Activated CD4-positive, alpha-beta T cell treated with anti-CD3 and anti-CD28 coated beads for 36 hours (primary cell): ENCODE measurements at places on chromosomes 5 and 9.

DNA sequence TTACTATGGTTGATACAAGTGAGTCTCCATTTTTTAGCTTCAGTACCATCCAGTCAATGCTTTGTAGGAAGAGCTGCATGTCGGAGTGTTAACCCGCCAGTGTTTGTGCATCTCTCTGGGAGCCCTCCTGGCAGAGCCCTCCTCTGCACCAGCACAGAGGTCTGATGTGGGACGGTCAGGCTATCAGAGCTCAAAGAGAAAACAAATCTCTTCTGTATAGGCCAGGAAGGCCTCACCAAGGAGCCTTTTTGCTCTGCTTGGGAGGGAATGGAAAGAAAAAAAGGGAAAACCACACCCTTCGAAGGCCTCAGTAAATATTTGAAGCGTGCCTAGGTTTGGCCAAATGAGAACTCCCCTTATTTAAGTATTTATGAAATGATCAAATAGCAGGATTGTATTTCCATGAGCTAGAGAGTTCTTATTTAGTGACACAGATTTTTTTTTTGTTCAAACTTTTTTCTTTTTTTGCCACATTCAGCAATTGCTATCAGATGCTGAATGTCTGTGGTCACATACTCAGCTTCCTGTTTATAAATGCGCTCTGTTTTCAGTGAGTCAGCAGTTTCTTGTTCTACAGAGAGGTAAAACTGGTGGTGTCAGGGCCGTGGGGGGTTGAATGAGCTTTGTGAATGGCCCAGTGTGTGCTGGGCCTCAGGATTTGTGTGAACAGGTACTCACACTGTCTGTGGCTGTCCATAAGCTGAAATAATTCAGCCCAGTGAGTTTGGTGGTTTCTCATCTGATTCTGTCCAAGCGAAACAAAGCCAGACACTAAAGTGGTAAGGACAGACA lies 226.6 kb downstream of the SNX18 start:
- DNase-seq: peak; percentile 61

GRCh38 chr9:110135846-110136245 lies 72.1 kb downstream of the C9orf152 start:
- DNase-seq: no peak

GRCh38 chr5:170597109-170597751 lies 93.4 kb downstream of the KCNIP1 start:
- peak; percentile 69 for DNase-seq

- no peak for DNase-seq
Measured at GRCh38 chr5:171499611-171500010, 80.2 kb downstream of the FGF18 start.

DNA sequence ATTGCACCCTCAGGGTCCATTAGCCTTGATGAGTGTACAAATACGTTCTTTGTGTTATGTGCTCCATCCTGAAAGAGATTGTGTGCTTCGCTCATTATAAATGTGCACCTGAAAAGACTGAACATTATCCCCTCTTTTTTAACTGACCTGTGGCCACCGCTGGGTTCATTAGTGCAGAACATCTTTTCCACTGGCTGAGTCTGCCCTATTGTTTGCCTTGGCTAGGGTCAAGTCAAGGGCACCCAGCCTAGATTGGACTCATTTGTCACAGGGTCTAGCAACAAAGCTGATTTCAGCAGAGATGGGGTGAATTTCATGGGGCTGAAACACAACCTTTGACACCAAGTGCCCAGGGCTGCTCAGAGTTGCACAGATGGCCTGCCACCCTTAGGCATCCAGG lies 764.1 kb upstream of the ARRDC3 start:
- DNase-seq: no peak

- no peak for DNase-seq
Measured at GRCh38 chr9:98195671-98196070, 3.2 kb upstream of the CORO2A start.

GRCh38 chr5:131001507-131001906 lies 163.5 kb downstream of the HINT1 start:
- no peak for DNase-seq

- DNase-seq: no peak
Measured at GRCh38 chr5:10674096-10674495, 86.9 kb downstream of the DAP start.

- no peak for DNase-seq
Measured at GRCh38 chr5:6631441-6631840, 1.4 kb downstream of the NSUN2 start.

DNA sequence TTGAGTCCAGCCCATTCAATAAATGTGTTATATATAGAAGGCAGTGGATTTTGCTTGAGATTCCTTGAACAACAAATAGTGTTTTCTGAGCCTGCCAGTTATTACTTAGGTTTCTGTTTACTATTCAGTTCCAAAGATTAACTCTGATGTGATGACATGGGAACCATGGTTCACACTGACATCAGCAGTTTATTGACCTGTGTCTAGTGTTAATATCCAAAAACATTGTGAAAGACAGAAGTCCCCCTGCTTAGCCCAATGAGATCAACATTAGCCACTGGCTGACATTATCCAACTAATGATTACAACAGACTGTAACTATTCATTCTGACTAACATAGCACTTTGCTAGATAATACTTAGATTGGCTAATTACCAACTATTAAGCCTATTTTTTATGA lies 14.9 kb downstream of the APBA1 start:
- DNase-seq: no peak

GRCh38 chr5:63961125-63961597 lies 1.1 kb downstream of the HTR1A start:
- DNase-seq: no peak

- no peak for DNase-seq
Measured at GRCh38 chr5:62762503-62762902, 183.9 kb downstream of the LRRC70 start.

- DNase-seq: no peak
Measured at GRCh38 chr9:138098116-138098907, 220.7 kb downstream of the CACNA1B start.

GRCh38 chr9:124358631-124359030 lies 56.6 kb downstream of the PSMB7 start:
- DNase-seq: no peak

DNA sequence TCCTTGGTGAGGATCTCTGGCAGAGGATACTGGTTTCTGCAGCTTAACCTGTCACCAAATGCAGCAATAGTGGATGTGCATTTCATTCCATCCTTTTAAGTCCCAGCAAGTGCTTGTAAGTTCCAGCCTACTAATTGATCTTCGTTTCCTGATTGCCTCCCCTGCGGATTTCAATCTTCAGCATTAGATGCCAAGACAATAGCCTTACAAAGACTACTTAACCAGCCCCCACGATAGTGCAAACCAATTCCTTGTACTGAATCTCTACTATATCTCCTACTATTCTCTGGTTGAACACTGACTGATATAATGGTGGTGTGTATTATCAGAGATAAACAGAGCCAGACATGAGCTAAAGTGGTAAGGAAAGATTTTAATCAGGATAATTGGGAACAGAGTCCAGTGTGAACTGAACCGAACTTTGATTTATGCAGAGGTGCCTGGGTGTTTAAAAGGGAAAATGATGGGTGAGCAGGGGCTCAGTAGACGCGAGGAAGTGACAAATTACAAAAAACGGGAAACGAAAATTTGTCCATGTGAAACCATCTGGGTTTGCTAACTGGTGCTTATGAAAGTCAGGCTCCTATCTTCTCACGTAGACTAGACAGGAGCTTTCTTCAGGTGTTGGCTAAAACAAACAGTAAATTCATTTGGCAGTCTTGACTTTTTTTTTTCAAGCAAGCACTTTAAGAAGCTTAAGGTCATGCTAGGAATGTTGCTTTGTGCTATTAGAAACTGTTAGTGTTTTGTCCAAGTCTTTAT lies 106.9 kb upstream of the ST8SIA4 start:
- no peak for DNase-seq
